ENCODE measurements at places on chromosomes 7 and 10.

DNA sequence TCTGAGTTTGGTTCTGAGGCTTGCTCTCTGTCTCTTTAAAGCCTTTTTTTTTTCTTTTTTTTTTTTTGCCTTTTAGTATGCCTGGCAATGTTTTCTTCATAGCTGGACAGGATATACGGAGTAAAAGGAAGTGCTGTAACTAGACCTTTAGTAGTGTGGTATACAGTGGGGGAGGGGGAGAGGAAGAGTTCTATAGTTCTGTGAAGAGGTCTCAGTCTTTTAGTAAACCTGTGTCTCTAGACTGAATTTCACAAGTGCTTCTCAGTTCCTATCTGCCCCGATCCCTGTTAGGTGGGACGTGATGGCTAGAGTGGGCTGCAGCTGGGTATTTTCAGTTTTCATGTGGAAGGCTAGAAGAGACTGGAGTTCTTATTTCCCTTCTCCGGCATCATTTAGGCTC lies 3.1 kb upstream of the ABCC2 start:
- peak; percentile 63 for DNase-seq

GRCh38 chr7:6451224-6451705 lies 3.5 kb upstream of the DAGLB start:
- no peak for DNase-seq

DNA sequence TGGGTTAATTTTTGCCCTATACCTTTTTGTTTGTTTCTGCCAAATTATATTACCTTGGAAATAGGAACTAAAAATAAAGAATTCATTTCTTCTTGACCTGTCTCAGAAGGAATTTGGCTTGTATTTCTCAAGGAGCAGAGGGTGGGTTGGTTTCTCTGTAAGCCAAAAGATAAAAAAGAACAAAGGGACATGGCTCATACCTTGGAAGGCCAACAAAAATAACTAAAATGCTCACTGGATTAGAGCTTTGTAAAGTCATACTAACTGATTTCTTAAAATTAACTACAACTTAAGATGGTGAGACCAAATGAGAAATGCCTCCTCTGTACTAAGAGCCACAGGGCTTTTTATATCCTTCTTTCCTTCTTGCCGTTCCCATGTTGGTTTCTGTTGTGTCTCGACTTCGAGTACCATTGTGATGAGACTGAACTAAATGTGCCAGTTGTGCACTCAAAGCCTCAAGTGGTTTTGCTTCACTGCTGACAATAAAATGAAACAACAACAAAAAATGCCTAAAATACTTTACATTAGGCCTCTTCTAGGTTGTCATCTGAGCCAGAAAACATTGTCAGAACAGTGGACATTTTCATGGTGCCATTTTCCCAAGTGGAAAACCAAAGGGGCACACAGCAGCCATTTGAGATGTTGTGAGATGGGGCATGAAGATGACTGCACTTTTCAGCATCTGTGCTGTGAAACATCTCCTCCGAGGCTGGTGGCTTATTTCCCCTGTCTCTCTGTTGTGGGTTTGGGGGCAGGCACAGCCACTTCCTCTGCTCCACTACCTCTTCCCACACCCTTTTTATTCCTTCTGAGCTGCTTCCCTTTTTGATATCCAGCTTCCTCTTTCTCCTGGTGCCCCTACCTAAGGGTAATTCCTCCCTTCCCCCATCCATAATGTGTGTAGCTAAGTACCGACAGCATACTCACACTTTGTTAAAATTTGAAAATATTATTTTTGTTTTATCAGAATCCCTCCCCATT lies 51.8 kb upstream of the AGR3 start:
- no peak for DNase-seq

- DNase-seq = no peak
Measured at GRCh38 chr7:45211958-45212357, 54.4 kb downstream of the RAMP3 start.

GRCh38 chr10:58531084-58531695 lies 18.5 kb downstream of the BICC1 start:
- DNase-seq = peak; percentile 65

DNA sequence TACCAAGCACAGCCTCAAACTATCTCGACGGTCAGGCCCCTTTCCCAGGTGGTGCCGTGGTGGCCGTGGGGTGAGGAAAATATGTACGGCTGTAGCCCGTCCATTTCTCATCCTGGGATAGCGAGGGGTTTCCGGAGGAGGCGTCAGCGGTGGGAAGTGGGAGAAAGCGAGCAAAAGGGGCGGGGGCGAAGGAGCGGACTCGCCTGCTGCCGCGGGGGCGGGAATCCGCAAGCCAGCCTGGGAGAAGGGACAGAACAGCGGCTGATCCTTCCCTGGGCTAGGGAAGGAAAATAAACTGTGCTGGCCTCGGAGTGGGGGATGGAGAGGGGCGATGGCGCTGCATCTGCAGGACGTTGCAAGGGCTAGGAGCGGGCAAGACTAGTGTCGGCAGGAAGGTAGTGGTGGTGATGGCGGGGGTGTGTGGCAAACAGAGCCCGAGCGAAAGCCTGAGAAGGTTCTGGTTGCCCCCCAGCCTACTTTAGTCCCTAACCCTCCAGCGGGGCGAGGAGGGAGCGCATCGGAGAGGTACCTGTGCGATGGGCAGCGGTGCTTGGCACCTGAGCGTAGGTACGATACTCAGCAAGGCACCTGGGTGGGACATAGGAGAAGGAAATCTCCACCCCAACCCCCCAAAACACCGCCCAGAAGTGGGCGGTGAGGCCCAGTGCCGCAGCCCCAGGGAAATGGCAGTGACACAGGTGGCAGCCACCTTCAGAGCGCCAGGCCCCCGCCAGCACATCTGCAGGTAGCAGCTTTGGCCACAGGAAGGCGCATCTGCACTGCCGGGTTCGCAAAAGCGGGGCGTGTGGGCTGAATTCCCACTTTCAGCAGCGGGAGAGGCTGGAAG lies 49.9 kb upstream of the STEAP1B start:
- DNase-seq = no peak

DNA sequence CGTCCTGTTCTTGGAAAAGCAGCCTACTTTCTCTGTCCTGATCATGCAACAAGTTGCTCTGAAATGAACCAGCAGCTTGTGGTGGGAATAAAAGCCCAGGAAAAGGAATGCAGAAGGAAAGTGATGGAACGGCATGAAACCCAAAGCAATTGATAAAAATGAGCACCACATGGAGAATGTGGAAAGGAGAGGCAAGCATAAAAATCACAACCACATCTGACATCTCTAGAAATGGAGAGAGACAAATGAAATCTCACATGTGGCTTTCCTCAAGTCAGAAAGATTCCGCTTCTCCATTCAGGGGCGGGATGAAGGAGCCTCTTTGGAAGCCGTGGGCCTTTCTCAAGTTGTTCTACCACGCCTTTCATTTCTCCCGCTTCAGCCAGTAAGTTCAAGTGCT lies 631.7 kb upstream of the GALNT17 start:
- no peak for DNase-seq

DNA sequence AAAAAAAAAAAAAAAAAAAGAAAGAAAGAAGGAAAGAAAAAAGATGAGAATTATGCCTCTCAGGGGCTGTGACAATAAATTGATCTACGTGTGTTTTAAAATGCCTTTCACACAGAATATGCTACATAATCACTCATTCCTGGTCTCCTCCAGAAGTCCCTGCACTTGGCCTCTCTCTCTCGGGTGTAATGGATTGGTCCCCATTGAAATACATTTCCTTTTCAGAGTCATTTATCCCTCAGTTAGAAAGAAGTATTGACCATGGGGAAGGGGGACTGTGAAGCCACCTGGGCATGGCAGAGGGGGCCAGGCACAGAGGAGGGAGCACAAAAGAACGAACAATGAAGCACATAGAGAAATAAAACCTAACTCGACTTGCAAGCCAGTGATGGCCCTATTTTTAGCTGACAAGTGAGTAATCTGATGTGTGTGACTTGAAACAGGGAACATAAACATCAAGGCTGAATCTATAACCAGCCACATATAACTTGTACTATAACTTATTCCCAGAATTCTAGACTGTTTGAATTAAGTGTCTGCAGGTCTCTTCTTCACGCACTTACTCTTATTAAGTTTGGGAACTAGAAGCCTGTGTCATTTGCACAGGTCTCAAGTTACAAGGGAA lies 490.8 kb downstream of the KCNMA1 start:
- DNase-seq = no peak

DNA sequence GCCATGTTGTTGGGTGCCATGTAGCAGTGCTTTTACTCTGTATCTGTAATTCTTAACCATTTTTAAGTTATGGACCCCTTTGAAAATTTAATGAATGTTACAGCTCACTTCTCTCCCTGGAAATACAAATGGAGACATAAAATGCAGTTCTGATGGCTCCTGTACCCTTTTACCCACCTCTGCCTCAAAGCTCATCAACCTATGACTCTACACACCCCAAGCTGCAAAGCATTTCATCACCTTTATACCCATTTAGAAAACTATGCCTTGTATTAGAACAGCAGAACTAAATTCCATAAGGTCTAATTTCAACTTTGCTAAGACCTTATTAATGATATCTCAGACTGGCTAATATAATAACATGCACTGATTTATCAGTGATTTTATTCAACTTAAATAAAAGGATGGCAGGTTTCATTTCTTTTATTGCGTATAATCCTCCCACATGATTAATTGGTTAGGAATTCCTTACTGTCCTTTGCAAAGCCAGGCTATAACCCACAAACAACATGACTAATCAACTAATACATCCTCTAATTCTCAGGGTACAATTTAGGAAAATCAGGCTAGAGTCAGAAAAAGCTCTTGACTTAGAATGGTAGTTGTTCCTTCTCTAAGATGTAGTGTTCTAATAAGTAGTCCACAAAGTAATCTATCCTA lies 68.1 kb downstream of the CPEB3 start:
- peak; percentile 31 for DNase-seq

DNA sequence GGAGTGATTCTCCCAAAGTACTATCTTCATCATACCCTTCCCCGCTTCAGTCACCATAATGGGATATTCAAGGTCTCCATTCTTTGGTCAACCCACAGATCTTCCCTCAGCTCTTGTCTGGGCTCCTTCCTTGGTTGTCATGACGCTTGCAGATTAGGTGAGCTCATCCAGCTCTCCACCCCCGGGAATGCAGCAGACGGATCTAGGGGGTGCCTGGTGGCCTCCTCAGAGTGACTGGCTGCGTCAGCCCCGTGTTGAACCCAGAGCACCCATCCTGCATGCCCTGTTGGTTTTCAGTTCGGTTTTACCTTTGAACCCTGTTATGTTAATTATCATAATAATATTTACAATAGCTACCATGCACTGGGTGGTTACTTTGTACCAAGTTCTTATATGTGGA lies 6.4 kb downstream of the NEURL1 start:
- DNase-seq = no peak

- DNase-seq = no peak
Measured at GRCh38 chr7:114181280-114181679, 233.3 kb upstream of the FOXP2 start.

DNA sequence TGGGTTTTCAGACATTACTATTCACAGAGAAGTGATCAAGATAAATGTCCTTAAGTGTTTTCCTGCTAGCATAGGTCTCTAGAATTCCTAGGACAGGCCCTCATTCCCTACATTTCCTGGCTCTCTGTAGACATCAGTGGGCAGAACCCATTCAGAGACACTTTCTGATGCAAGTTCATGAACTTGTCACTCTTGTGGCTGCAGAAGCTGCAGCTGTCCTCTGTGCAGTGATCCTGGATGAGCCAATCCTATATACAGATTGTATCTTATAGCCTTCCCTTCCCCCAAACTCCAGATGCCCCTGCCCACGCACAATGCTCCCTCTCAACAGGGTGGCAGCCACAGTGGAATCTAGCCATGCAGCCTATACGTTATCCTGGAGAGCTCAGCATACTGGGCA lies 12.6 kb upstream of the GRB10 start:
- DNase-seq = no peak

DNA sequence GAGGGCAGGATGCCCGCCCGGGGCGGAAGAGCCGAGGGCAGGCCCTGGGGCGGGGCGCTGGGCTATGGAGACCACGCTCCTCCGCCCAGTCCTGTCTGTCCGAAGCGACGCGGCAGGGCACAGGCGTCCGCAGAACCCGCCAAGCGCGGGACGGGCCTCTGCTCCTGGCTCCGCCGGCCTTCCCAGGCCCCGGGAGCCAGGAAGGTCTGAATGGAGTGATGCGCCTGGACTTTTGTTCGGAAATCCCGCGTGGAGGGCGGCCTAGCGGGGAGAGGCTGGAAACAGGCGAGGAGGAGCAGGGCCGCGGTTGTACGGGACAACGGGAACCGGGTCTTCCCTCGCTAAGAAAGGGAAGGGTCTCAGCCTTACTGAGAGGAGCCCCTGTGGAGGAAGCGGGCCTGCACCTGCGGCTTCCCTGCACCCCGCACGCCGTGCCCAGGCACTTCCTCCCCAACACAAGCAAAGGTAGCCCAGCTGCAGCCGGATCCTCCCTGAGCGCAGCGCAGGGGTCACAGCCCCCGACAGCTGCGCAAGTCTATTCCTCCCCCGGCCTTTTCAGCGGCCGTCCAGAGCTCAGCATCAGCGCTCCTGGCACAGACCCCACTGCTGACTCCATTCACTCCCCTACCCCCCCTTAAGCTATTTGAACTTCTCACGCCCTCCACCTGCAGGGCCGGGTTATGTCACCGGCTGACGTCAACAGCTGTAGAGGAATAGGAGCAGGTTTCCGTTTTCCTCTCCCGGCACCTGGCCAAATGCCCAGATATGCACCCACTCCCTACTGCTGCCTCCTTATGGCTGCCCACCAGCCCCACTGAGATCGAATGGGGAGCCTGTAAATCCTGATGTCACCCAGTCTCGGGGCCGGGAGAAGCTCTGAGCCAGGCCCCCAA lies 143.2 kb upstream of the RET start:
- DNase-seq = no peak

- no peak for DNase-seq
Measured at GRCh38 chr7:66921918-66922486, 977 bp downstream of the TMEM248 start.

DNA sequence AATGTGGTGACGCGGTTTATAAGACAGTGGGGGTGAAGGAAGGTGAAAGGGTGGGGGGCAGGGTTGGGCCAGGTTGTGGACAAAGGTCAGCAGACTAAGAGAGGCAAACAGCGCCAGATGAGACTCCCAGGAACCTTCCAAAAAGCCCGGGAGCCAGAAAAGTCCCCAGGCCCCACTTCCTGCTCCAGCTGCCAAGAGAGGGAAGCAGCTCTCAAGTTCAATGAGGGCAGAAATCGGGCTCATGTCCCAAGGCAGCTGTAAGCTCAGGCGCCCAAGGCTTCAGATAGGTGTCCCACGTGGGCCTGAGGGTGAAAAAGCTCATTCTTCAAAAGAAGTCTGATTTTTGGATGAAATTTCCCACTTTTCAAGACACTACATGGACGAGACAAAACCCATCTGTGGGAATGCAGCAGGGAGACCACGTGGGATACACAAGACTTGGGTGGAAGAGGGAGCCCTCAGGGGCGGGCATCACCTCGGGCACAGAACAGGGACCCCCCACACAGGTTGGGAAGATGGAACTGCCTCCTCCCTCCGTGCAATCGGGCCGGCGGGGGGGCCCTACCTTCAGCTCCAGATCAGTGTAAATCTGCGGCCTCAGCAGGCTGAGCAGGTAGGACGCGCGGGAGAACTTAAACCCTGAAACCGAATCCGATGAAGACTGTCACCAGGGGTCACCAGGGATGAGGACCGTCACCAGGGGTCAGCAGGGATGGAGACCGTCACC lies 7.8 kb downstream of the PYROXD2 start:
- no peak for DNase-seq

- DNase-seq = no peak
Measured at GRCh38 chr7:1865571-1866255, 195.6 kb downstream of the ELFN1 start.

GRCh38 chr10:14695847-14696480 lies 78.7 kb downstream of the FAM107B start:
- DNase-seq = no peak

Data from fibroblast of the conjunctiva (primary cell).